ENCODE measurements at places on chromosomes 2 and 18.

- ATAC-seq, result no peak
These were observed 31.4 kb downstream of the IMPA2 start for GRCh38 chr18:12012697-12013096.

DNA sequence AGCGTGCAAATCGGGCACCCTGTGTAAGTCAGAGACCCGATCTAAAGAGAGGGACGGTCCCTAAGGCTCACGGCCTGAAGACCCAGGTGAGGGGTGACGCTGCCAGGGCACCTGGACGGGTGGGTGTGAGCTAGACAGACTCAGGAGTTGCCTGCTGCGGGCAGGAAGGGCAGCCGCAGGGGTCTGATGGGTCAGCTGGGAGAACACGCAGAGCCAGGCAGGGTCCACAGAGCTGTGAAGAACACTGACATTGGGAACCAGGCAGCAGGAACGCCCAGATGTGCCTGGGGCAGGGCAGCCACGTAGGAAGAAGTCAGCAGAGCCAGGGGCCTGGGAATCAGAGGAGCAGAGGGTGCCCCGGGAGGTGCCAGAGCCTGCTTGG lies 25.9 kb downstream of the HDAC4 start:
- no peak for ATAC-seq

DNA sequence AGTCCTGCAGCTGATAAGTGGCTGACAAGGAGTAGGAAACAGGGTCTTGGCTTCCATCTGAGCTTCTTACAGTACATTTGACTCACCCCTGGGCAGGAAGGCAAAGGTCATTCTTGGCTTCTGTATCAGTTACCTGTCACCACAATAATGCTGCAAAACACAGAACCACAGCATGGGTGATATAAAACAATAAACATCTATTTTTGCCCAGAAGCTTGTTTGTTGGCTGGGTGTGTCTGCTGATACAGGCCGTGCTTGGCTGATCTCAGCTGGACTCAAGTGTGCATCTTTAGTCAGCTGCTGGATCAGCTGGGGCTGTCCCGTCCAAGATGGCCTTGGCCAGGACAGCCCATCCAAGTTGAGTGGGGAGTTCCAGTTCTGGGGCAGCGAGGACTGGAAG lies 34.7 kb downstream of the ONECUT2 start:
- ATAC-seq, result no peak

DNA sequence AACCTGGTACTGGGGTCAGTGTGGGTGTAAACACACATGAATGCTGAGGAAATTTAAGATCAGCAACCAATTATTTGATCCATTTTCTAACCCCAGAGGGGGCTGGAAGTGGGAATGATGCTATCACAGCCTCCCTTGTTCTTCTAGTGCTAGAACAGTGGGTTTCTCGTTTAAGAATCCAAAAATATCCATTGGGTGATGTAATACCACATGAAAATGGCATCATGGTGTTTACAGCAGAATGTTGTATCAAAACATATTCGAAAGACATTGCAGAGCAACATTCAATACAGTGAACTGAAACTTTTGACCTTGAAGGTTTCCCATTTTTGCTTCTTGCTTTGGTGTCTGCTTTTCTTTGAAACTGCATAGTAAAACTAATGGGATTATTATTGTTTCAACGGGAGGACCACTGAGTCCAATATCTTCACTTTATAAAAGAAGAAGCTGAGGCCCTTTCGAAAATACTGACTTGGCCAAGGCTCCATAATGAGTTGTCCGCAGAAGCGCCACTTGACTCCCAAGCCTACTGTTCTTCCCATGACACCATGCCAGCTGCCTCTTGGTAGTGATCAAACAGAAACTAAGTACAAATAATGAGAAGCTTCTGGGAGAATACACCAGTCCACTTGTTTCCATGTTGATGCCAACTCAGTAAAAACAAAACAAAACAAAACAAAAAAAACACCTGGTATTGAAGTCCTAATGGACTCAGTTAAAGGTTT lies 106.1 kb downstream of the COLEC12 start:
- ATAC-seq, result no peak

GRCh38 chr2:158498043-158498748 lies 41.4 kb downstream of the PKP4 start:
- no peak for ATAC-seq

- ATAC-seq, result no peak
These were observed 22.7 kb downstream of the KATNAL2 start for GRCh38 chr18:46939998-46940571.

- peak; percentile 94 for ATAC-seq
These were observed 43.0 kb downstream of the FBXO48 start for GRCh38 chr2:68423966-68424650.

DNA sequence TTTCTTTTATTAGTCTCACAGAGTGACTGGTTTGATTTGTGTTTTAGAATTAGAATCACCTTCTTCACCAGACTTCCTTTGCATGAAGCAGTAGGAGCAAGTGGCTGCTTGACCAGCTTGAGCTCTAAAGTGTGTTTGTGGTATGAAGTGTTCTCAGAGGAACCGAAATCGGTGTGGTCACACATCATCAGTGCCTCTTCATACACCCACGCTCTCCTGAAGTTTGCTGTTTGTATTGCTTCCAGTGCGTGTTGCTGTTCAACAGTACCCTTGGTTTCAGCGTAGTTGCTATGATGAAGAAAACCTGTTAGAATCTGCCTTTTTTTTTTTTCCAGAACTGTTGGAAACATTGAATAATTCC lies 77.9 kb downstream of the LIMS1 start:
- ATAC-seq, result peak; percentile 92

- no peak for ATAC-seq
These were observed 438.6 kb downstream of the TXNL1 start for GRCh38 chr18:56199580-56200330.

- ATAC-seq, result no peak
These were observed 14.8 kb downstream of the WDFY1 start for GRCh38 chr2:223930103-223930976.

- no peak for ATAC-seq
These were observed 5.3 kb downstream of the ITM2C start for GRCh38 chr2:230869914-230870543.

GRCh38 chr2:60570251-60570650 lies 16.8 kb upstream of the BCL11A start:
- no peak for ATAC-seq

- no peak for ATAC-seq
These were observed 105.6 kb upstream of the CTDP1 start for GRCh38 chr18:79573921-79574491.

Data from stimulated activated memory B cell treated with anti-CD40 and anti-IgM and Interleukin-4, amounts not matched to agents 10 μg/mL and 1 μg/mL and 100 μg/mL, for 72 hours (primary cell).